ENCODE measurements at places on chromosomes 4 and X.

- no peak for DNase-seq
Observed at GRCh38 chr4:6199422-6199921, 877 bp downstream of the JAKMIP1 start.

- DNase-seq: peak; percentile 3
Observed at GRCh38 chrX:154123241-154124219, 20.5 kb upstream of the OPN1LW start.

- DNase-seq: no peak
Observed at GRCh38 chrX:97787849-97788248, 904.1 kb downstream of the RPA4 start.

DNA sequence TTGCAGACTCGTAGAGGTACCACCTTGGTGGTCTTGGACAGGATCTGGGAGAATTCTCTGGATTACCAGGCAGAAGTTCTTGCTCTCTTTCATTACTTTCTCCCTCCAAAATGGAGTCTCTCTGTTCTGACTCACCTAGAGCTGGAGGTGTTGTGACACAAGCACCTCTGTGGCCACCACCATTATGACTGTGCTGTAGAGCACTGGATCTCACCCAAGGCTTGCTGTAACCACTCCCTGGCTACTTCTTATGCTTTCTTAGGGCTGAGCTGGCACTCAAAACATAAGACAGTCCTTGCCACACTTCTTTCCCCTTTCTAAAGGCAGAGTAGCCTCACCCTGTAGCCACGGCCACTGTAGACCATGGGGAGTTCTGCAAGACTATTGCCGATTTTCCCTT, 296.6 kb upstream of the DIPK2B start:
- no peak for DNase-seq

DNA sequence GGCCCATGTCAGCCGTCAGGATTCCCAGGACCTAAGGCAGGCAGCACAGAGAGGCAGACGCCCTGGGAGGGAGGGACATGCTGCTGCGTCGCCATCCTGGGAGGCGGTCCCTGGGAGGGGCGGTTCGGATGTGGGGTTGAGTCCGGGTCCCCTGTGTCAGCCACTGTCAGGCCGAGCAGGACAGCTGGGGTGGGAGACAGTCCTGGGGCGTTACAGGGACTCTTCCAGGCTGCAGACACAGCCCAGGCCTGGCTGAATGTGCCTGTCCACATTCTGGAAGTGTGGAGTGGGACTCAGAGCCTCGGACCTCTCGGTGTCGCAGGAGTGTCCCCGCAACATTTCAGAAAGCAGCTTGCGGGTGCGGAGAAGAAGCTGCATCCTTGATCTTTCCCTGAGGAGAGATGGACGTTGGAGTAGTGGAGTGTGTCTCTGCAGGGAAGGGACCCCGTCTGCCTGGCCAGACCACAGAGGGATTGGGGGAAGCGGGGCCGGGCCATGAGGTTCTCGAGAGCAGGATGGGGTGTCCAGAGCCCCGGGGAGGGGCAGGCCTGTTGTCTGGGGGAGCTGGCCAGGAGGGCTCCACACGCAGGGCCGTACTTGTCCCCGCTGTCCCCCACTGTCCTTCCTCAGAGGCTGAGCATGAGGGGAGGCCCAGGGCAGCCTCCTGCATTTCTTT, 6.1 kb downstream of the AKAP17A start:
- no peak for DNase-seq

DNA sequence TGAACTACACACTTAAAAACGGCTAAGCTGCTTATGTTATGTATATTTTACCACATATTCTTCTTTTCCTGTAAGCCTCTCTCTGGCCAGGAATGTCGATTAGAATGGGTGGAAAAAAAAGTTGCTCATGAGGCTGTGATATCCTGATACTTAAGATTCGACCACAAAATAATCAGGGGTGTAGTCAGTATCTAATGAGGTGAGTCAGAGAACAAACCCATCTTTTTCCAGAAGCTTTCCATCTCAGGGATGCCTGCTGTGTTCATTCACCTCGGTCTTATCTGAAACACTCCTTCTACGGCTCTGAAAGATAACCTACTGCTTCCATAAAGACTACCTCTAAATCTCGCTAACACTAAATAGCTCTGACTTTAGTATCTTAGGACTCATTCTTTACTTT, 142.7 kb upstream of the MAP3K15 start:
- DNase-seq: no peak

DNA sequence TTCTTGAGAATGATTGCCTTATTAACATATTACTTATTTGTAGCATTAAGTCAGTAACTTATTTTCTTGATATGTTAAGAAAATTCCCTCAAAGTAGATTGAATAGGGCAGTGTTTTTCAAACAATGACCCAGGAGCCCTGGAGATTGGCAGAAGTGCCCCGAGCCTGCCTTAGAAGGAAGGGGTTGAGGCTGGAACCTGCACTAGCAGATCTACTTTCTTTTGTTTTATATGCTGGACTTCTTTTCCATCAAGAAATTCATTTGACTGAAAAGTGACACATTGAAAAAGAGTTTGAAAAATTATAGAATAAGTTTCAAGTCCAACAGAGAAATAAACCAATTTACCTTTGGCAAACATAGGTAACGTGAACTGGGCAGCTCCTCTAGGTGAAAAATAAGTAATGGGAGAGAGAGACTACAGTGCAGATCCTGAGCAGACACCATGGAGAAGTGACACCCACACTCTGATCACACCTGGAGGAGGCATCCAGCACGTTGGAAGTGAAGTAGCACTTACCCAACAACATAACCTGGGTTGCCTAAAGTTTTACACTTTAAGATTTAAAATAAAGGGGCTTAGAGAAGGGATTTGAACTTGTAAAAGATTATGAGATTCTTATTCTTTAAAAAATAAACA, 18.6 kb downstream of the ARSJ start:
- DNase-seq: no peak

DNA sequence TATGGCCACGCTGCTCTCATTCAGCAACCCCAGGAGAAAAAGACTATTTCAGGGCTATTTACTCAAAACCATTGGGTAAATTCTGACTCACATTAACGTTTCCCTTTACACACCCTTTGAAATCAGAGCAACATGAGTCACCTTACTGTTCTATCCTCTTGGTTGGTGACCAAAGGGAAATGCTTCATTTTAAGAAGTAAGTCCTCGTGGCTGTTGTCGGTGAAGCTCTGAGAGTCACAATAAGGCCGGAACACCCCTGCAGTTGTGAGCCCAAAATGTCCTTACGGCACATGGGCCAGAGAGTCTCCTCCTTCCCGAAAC, 56.3 kb upstream of the SPRY1 start:
- no peak for DNase-seq

GRCh38 chr4:155305619-155306018, 71.1 kb downstream of the MAP9 start:
- DNase-seq: no peak

DNA sequence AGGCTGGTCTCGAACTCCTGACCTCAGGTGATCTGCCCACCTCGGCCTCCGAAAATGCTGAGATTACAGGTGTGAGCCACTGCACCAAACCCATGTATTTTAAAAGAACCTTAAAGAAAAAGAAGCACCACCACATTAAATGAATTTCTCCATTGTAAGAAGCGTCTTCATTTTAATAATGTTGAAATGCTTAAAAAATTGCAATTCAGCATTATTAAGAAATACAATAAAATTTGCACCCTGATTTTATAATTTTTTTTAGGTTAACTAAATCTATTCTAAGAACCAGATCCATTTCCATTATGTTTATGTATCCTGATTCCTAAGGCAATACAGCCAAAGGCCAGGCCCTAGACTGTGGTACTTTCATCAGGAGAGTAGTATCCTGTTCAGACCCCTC, 167.2 kb downstream of the BTC start:
- no peak for DNase-seq

DNA sequence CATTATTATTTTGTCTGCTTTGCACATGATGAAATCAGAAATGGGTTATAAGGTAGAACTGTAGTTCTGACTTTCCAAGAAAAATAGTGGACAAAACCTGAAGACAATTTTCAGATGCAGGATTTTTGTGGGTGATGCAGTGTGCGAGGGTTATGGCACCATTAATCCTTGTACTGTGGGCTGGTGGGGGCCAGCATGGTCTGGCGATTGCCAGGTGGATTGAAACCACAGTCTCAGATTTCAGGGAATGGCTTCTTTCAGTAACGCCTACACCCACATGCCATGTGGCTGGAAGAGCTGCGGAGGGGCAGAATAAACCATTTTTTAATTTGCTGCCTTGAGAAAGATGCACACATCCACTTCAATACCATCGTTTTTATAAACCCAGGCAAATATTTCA, 150.5 kb downstream of the ARSF start:
- no peak for DNase-seq

- DNase-seq: no peak
Observed at GRCh38 chr4:127486248-127486647, 146.5 kb upstream of the INTU start.

- no peak for DNase-seq
Observed at GRCh38 chr4:63458010-63458409, 951.2 kb downstream of the TECRL start.

- no peak for DNase-seq
Observed at GRCh38 chr4:67393699-67394281, 151.5 kb downstream of the CENPC start.

DNA sequence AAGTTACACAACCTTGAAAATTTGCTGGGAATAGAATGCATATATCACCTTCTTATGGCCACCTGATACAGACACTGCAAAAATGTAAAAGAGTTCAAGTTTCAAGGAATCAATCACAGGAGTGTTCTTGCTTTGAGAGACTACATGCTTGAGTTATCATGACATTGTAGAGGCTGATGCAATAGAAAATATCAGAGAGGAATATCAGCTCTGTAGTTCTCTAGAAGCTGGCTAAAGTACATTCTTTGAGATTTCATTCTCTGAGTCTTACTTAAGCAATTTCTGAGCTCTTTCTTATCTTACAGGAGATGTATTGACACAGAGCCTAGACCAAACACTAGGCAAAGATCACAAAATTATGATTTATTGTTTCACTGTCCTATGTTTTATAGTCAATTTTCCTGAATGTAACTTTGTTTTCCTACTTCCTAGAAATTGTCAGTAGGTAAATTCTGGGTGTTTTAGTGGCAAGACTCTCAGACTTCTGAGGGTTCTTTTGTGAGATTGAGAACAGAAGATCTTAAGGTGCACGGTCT, 152.1 kb upstream of the HPGD start:
- no peak for DNase-seq

- DNase-seq: no peak
Observed at GRCh38 chr4:69830560-69831269, 29.2 kb downstream of the SULT1E1 start.

DNA sequence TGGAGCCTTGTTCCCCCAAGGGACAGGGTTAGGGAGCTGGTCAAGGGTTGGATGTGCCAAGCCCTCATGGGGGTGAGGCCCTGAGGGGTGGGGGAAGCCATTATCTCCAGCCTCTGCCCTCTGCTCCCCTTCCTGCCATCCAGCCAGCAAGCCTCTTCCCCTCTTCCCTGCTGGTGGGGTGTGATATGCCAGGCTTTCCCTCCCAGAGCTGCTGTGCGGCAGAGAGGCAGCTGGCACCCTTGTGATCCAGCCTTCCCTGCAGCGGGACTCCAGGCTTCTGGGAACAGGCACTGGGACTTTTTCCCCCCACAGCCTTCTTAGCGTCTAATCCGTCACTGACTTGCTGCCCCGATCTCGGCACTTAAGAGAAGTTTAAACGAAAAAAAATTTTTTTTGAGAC, 6.3 kb downstream of the SSR4 start:
- DNase-seq: no peak

DNA sequence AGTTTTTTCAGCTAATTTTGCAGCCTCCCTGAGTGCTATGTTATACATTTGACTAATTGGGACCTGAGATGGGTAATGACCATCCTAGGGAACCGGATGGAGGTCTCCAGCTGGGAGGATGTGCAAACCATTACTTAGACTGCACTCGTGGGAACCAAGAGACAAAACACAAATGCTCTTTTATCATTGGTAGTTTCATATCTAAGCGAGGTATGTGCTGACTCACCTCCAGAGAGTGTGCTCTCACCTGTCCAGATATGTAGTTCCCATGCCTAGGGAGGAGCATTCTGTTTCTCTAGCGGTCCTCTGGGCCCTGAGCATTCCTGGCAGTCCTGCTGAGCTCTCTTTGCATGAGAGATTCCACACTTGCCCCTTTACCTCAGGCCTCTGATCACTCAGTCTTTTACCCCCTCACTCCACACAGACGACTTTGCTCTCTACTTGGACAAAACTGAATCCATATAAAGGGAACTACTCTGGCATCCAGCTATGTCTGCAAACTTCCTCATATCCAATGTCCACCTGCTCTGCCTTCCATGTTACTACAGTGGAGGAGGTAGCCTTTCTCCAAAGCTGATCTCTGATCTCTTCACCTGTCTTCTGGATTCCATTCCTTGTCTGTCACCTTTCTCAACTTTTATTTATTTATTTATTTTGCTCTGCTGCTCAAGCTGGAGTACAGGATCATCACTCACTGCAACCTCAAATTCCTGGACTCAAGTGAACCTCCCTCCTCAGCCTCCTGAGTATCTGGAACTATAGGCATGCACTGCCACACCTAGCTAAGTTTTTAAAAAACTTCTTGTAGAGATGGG, 88.4 kb downstream of the LRP2BP start:
- no peak for DNase-seq

DNA sequence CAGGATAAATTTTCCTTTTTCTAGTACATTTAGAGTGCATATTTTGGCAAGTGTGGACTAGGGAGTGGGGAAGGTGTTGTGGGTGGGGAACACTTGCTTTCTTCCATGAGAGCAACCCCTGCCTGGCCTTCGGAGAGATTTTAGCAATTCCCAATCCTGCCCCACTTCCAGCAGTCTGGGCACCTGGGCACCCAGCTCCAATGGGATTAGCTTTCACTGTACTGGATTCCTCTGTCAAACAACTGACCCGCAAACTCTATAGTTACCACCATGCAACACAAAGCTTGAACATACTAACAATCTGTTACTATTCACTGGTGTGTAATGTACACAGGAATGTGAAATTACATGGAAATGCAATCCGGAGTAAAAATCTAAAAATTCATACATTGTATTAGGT, 50.3 kb downstream of the SH3RF1 start:
- no peak for DNase-seq

GRCh38 chr4:133270021-133270570, 121.0 kb downstream of the PCDH10 start:
- no peak for DNase-seq

GRCh38 chrX:115571712-115572111, 10.7 kb downstream of the PLS3 start:
- DNase-seq: no peak

Data from stimulated activated CD8-positive, alpha-beta memory T cell treated with anti-CD3 and anti-CD28 coated beads, Interleukin-4, amount 100 ng/mL, for 1 hour (primary cell).